ENCODE measurements at places on chromosomes 11 and 22.

DNA sequence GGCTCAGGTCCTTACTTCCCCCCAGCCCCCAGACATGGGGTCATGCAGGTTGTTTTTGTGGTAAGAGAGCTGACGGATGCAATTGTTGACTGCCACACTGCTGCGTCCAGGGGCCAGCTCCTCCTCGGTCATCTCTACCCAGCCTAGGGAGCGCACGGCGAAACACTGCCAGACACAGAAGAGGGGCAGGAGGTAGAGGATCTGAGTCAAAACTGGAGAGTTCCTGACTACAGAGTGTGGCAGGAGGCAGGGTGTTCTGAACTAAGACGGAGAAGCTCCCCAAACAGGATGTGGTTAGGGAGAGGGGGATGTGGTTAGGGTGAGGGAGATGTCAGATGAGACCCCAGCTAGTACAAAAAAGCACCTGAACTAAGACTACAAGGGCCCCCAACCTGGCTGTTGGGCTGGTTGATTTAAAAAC, 12.3 kb downstream of the SMPD1 start:
- peak; percentile 78 for DNase-seq

- DNase-seq: peak; percentile 90
These were observed 262.7 kb downstream of the ETS1 start for GRCh38 chr11:128324531-128325141.

- no peak for DNase-seq
These were observed 81.8 kb downstream of the DGCR2 start for GRCh38 chr22:19040391-19040861.

GRCh38 chr11:60274416-60274815, 6.0 kb upstream of the MS4A4A start:
- no peak for DNase-seq

GRCh38 chr22:43270314-43270908, 72.8 kb downstream of the SCUBE1 start:
- no peak for DNase-seq

DNA sequence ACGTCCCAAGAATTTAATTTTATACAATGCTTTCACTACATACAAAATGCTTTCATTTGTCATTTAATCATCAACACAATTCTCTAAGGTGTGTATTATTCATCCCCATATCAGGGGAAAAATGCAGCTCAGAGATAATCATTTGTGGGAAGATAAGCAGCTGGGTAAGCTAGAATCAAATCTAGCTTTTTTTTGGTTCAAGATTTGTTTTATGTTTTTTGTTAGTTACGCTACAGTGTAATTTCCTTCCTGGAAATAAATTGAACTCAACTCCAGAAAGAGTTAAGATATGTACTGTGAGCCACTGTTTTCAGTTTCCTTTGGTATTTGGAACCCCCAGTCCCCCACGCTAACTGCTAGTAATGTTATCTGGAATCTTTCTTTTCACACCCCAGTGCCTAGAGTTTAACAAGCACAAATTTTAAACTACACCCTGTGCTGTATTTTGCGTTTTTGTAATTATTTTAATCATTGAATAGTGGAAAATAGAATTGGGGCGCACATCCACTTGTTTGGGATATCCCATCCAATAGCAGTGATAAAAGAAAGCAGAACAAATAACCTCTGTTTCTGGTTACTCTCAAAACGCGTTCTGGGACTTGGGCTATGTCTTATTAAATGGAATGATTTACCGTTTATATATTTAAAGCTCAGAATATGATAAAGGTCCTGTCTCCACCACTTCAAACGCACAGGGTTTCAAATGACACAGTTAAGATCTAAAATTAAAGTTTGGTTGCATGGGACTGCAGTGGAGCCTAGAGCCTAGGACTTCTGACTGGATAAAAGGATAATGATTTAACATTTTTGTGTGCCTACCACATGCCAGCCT, 2.1 kb upstream of the HSPA8 start:
- peak; percentile 51 for DNase-seq

GRCh38 chr11:113725407-113725806, 19.3 kb upstream of the TMPRSS5 start:
- no peak for DNase-seq

DNA sequence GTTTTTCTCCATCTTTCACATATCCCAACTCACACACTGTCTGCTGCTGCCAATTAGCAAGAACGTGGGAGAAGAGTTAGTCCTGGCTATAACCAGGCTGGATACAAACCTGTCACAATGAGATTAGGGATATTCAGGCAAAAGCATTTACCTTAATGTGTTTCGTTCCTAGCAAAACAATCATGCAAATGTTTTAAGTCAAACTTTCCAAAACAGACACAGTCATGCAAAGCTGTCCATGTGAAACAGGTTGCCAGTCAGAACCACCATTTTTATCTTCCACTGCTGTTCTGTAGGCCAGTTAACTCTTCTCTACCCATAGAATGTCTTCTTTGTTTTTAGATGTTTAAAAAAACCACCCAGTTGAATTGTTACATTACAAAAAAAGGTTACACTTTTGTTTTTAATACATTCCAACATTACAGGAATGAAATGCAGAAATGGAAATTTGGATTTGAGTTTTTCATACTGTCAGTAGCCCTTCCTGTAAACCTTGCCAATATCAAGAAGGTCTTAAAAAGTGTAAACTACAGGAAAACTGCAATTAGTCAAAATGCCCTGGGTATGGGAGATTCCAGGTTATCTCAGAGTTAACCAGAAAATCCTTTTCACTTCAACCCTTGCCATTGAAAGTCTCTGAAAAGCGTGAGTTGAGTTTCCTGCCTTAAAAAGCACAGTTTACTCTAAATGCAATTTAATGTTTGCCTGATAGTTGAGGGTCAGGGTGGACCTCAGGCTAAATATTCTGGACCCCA, 34.2 kb upstream of the LDLRAD3 start:
- no peak for DNase-seq
